ENCODE measurements at places on chromosomes 11 and 22.

DNA sequence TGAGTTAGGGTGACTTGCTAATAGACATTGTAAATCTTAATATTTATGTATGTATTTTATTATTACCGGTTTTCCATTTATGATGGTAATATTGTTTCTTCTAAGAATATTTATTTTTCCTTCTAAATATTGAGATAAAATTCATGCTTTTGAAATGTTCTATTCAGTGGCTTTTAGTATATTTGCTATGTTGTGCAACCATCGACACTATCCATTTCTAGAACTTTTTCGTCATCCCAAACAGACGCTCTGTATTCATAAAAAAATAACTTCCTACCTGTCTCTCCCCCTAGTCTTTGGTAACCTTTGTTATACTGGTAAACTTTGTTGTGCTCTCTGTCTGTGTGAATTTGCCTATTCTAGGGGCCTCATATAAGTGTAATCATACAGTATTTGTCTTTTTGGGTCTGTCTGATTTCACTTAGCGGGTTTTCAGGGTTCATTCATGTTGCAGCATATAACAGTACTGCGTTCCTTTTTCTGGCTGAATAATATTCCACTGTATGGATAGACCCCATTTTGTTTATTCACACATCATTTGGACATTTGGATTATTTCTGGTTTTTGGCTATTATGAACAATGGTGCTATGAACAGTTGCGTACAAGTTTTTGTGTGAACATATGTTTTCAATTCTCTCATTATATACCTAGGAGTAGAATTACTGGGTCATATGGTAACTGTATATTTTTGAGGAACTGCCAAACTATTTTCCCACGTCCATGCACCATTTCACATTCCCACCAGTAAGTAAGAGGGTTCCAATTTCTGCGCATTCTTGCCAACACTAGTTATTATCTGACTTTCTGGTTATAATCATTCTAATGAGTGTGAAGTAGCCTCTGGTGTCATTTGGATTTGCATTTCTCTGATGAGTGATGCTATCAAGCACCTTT lies 15.9 kb downstream of the NEAT1 start:
- no peak for DNase-seq

- no peak for DNase-seq
Measured at GRCh38 chr22:29269731-29270474, 1.8 kb downstream of the EWSR1 start.

DNA sequence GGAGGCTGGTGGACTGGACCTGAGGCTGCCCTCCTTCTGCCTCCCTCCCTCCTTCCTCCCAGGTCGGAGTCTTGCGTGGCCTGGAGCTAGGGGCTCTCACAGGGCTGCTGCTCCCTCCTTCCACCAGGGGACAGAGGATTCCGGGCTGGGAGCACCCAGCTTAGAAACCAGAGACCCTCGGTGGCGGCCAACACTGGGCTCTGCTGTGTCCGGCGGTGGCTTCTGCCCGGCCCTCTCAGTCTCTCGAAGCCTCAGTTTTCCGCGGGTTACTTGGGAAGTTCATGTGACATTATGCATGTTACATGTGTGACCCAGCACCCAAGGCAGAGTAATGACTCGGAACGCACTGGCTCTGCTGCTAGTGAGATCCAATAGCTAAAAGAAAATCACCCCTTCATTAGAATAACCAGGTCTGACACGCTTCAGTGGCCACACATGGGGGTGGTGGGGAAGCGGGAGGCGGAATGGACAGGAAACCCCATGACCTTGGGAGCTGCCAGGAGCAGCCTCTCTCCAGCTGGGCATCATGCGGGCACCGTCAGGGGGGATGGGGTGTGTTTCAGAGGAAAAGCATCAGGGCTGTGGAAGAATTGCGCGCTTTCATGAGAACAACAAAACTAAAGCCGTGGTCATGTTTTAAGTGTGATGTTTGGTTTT lies 5.9 kb upstream of the MRGPRG start:
- no peak for DNase-seq

DNA sequence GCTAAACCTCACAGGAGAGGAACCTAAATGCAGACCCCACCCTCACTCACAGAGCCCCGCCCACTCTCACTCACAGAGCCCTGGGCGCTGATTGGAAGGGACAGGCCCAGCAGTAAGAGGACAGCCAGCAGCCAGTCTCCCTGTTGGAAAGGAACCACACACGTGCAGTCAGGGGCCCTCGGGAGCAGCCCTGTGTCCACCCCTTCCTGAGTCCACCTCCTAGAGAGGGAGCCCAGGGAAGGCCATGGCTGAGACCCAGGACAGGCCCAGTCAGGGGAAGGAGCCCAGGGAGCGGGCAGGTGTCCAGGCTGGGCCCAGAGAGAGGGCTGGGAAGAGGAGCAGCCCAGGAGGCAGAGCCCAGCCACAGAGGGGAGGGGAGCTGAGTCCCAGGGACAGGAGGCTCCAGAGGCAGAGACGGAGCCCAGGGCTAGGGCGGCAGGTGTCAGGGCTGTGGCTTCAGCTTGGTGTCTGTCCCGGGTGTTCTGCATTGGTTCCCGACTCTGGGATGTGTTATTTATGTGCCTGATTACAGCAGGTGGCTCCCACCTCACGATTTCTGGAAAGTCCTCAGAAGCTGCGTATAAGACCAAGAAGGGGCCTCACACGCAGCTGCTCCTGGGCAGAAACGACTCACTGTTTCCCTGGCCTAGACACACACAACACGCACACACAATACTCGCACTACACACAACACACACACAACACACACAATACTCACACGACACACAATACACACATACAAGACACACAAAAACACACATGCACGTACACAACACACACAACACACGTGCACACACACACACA lies 9.0 kb upstream of the APOBEC3H start:
- DNase-seq, result no peak

DNA sequence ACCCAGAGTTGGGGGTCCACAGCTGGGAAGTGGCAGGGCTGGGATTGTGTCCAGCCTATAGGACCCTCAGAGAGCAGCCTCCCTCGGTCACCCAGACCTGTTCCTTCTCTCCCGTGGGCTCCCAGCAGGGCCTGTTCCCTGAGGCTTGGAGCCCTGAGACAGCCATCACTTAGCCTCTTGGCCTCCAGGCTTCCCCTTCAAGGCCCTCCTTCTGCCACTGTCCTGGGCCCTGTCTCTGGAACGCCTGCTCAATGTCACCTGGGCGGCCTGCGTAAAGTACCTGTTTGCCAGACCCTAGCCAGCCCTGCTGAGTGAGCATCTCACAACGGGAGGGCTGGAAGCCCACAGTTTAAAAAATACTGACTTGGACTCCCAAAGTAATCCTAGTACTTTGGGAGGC lies 6.5 kb downstream of the MGAT3 start:
- DNase-seq, result no peak

DNA sequence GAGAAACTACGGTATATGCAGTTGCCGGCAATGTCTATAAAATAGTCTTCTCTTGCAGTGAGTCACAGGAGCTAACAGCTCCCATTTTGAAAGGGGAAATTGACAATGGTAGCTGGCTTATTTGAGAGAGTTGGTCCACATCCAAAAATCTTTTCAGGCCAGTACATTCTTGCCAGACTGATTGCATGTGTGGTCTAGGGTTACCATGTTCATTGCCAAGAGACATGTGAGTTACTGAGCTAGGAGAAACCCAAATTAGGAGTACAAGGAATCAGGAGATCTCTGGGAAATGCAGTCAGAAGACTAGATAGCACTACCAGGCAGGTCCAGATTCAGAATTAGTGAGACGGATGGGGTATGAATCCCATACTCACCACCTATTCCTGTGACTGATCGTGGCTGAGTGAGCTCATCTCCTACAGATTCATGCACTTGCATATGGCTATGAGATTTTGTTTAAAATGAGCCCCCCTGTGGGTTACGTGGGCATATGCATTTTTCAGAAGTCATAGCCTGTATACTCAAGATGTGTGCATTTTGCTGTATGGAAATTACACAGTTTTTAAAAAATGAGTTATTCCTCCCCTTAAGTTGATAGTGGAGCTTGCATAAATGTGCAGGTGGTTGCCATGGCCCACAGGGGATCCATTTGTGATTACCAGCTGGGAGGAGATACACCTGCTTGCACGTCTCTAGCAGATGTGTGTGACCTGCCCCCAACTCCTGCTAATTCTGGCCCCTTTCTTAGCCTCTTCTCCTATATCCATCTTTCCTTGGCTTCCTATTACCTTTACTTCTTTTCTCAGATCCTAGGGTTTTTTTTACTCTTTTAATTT lies 102.7 kb downstream of the COMMD9 start:
- no peak for DNase-seq

- DNase-seq, result no peak
Measured at GRCh38 chr22:24165673-24166072, 15.6 kb upstream of the SUSD2 start.

DNA sequence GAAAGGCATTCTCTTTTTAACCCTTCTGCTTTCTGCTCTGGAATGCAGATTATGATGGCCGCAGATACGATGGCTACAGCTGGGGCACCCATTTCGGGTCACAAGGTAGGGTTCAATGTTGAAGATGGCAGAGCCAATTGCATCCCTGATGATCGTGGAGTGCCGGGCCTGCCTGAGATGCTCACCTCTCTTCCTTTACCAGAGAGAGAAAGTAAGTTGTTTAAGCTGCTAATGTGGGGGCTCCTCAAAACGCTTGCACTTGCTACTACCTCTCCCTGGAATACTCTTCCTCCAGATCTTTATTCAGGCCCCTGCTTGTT lies 50.8 kb upstream of the PRDM11 start:
- DNase-seq, result no peak

- DNase-seq, result no peak
Measured at GRCh38 chr11:69682221-69682620, 7.1 kb upstream of the LTO1 start.

DNA sequence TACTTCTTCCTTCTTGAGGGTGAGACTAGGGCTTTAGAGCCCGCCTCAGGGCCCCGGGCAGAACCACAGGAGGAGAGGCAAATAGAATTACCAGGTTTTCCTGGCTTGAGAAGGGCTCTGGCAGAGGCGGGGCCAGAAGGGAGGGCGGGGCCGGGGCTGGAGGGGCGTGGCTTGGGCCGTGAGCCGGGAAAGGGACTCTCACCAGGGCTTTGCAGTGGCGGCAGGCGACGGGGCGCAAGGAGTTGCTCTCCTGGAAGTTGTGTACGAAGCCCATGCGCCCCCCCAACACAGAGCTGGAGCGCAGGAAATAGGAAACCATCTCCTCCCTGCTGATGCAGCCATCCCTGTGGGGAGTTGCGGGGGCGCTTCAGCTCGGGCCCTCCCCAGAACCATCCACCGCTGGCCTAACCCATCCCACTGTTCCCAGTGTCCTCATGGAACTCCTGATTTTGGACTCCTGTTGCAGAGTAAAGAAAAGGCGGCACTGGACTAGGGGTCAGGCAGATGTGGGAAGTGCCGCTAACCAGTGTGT lies 6.9 kb upstream of the NRXN2 start:
- no peak for DNase-seq

DNA sequence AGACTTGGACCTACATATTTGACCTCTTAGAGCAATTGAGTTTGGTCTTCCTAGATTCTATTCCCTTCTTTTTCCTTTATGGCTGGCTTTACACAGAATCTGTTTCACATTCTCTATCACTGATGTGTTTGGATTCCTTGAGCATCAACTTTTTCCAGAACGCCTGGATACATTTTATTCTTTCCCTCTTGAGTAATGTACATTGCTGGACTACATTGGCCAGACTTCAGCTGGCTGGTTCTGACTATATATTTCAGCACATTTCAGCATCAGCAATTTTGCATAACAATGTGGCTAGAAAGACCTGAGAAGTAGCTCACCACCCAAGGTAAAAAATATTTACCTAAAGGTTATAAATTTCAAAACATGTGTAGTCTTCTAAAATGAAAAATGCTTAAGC lies 2198.2 kb upstream of the RAG2 start:
- DNase-seq, result no peak

- no peak for DNase-seq
Measured at GRCh38 chr11:92698742-92699141, 270.7 kb upstream of the MTNR1B start.

- DNase-seq, result no peak
Measured at GRCh38 chr11:2768471-2769408, 68.9 kb upstream of the KCNQ1OT1 start.

DNA sequence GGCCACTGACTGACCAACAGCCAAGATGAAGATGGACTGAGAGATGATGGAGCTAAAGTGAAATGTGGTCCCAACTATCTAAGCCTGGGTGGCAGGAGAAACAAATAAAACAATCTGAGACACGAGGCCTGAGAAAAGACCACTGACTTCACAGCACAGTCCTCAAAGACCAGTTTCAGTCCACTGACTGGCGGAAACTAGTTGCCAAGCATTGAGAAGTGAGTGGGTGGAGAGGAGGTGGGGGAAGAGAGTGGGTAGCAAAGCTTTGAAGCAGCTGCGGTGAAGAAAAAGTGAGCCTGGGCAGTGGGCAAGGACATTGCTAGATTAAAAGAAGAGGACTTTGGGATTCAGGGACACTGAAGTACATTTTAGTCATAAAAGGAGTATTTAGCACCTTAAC lies 1.9 kb downstream of the MS4A1 start:
- no peak for DNase-seq

GRCh38 chr11:112226831-112227401 lies 688 bp downstream of the PTS start:
- DNase-seq, result no peak

DNA sequence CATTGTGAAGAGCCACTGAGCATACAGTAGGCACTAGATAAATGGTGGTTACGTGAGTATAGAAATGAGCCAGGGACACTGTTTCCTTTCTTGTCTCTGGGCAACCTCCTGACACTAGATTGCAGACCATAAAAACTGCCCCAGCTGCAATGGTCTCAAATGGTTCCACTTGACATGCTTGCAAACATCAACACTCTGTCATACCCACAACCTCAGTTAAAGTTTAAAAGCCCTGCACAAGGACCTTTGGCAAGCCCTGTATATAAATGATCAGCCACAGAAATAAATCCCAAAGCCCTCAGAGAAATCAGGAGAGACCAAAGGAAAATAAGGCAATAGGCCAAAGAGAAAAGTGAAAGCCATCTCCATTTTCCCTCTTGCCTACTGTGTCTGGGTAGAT lies 20.7 kb downstream of the PLEKHA7 start:
- no peak for DNase-seq

DNA sequence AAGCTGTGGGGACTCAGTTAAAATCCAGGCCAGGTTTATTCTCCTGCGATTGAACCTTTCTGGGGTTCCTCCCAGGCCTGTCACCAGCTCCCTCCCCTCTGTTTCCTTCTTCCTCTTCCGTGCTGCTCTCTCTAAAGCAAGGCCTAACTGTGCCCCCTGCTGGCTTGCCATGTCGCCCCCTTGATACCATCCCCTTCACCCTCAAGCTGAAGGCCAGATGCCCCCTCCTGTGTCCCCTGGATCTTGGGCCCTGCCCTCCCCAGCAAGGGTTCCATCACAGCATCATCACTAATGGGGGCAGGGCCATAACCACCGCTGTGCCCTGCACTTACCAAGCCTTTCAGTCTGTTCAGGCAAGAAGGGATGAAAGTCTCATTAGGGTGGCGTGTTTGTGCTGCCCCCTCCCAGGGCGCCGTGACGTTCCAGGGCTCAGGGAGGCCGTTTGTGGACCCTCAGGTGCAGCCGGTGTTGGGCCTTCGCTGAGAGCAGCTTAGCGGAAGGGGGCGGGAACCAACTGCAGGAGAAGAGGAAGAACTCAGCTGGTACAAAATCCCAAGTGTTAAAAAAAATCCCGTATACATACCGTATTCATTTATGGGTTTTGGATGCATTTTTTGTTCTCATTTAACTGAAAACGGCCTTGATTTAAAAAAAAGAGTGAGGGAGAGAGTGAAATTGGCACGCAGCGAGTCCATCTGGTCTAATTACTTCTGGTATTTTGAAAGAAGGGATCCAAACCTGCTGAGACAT lies 69.9 kb downstream of the MPPED1 start:
- DNase-seq, result no peak

- DNase-seq, result no peak
Measured at GRCh38 chr11:77475206-77475605, 1.3 kb upstream of the PAK1 start.

- DNase-seq, result no peak
Measured at GRCh38 chr11:61489833-61490721, 18.5 kb upstream of the LRRC10B start.
